LNCaP clone FGC (cell line): ENCODE measurements at places on chromosomes 2 and 18.

GRCh38 chr2:241202681-241203080 lies 14.2 kb downstream of the ANO7 start:
- no peak for DNase-seq

DNA sequence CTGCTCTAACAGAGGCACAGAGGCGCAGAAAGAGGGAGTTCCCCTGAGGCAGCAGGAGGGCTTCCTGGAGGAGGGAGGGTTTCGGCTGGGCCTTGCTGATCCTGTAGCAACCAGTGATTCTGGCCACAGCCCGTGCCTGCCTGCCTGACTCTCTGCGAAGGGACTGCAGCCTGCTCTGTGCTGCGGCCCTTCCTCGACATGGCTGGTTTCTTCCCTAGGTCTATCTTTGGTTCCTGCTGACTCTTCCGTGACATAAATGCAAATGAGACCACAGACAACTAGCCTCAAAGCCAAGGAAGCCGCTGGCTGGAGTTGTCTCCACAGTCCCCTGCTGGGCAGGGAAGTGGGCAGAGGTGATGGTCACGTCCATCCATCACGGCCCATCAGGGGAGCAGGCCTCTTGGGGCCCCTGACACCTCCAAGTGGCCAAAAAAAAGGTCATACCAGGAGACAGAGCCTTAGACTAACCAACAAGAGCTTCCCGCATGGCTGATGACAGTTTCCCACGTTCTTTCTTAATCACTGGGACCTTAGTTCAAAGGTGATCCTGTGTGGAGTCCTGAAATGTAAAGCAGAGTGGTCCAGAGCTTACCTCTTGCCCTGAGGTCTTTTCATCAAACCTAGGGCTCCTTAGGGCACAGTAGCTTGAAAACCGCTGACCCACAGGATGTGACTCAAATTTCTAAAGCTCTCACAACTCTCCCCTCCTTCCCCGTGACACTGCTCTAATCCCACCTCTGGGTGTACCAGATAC lies 55.3 kb downstream of the HS1BP3 start:
- no peak for DNase-seq

DNA sequence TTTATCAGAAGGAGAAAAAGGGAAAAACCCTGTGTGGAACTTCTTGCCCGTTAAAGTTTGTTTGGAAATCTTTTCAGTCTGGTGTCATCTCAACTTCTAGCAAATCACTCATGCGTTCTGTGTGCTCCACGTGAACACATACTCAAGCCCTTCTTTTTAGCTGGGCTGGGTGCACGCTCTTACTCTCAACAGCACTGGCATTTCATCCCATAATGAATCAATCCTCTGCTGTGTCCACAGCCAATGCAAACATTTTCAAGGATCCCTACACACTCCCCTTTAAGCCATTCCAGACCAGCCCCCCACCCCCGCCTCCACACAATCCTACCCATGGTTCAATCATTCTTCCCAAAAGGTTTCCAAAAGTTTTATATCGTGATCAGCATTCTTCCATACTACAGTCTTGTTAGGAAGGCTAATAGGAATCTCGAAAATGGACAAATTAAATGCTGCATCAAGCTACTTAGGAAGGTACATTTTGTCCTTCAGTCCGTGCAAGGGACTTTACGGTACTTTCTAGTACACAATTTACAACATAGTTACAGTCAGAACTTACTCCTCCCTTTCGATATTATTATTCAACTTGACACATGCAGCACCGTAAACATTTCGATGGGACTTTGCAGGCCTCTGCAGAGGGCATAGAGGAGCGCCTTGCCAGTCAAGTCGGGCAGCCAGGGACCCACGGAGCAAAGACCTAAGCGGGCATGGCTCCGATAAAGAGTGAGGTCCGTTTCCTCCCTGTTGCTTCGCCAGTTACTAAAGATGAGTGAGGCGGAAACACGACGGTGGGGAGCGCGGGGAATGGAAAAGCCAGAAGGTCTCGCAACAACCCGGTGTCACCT lies 1.4 kb downstream of the PTGR3 start:
- DNase-seq = no peak

DNA sequence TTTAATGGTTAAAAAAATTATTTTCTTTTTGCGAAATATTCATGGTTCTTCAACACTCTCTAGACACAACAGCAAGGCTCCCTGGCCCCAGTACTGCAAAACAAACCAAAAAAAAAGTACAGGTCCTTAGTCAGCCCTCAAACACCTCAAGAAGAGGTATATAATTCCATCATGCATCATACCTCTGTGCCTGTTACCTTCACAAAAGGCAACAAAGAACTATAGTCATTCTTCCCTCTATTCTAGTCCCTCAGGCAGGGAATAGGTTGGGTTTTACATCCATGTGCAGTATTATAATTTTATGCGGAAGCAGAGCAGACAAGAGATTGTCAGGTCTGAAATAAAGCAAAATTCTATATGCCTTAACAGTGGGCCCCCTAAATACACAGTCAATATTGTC lies 8.5 kb downstream of the NFE2L2 start:
- DNase-seq = no peak

DNA sequence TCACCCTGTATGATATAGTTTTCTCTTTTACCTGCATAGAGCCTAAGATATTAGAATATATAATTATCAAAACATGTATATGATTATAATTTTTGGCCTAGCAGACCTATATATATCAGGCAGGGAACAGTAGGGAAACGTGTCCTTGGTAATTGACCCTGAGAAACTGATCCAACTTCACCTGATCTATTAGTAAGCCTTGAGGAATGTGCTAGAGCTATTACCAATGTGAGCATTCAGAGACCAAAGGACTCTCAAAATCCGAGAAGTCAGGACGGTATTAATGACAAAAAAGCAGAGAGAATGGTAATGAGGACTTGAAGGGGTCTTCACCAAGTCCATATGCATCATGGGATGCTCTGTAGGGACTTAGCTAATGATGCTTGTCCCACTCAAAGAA lies 571.9 kb downstream of the CPS1 start:
- no peak for DNase-seq

DNA sequence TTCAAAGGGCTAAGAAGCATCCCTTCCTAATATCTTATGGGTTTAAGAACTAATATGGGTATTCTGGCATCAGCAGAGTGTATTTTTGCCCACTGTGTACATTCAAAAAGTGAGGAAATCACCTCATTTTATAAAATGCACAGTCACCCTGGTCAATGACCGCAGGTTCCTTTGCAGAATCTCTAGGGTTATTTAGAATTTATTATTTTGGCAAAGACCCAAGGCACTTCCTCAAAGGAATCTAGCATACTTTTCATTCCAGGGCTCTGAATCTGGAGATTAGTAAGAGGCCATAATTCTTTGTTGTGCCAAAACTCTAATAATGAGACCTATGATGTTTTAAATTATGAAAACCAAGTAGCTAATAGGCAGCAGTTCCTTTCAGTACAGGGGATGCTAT lies 27.2 kb upstream of the CDH2 start:
- DNase-seq = no peak

DNA sequence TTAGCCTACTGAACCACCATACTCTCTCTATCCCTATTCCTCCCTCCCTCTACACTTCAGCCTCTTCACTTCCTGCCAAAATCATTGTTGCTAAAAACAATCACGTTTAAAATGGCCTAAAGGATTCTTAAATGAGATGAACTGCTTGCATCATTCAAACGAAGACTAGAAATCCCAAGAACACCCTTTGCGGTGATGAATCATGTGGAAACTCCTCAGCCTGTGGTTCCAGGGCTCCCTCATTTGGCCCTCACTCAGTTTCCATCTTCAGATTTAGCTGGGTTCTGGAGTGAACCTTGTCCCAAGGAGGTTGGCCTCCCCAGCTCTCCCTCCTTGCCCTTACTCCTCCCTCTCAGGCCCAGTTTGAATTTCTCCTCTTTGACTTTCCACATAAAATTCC lies 125.6 kb upstream of the CDC42EP3 start:
- DNase-seq = no peak

DNA sequence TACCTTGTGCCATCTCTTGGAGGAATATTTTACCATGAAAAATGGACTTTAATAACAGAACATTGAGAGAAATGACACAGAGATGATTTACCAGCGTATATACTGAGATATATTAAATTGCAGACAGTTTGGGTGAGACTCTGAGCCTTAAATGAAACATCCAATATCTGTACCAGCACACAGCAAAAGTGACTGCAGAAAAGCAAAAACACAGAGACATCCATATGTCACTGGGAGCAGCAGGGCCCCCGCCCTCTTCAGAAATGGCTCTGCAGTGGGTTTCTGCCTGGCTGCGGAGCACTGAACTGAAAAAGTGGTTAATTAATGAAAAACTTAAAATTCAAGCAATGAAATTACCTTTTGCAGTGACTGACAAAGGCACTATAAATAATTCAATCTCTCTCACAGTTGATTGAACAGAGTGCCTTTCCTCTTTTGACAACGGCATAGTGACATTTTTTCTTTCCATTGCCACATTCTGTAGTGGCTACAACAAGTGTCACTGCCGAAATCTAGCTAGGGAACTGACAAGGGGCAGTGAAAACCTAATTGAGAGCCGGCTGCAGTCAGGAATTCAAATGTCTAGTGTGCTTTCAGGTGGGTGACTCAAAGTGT lies 353.4 kb downstream of the ALK start:
- no peak for DNase-seq

DNA sequence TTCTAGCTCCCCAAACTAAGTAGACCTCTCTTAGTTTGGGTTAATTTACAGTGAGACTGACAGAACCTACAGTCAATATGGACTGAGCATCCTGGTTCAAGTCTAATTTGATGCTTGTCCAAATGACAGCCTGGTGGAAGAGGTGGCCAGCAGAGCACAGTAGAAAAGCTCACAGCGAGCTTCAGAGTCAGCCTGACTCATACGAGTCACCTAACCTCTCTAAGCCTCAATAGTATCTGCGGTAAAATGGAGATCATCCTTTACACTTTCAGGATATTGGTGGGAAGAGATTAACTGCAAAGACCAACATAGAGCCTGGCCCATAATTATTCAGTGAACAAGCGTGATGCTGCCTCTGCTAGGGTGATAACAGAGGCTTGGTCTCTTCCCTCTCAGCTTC lies 54.5 kb downstream of the DOCK10 start:
- DNase-seq = no peak

DNA sequence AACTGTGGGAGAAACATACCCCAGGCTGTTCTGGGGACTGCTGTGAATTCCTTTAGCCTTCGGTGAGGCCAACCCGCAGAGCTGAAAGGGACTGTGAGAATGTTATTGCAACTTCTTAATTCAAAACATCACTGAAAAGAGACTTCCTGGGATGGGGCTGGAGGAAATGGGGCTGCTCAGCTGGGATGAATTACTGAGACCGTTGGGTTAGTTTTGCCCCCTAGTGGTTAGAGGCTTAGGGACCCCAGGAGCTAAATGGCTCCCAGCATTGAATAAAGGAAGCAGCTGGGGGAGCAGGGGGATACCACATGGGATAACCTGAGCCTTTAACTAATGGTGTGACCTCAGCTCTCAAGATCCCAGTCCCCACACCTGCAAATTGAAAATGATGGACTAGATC lies 941.1 kb upstream of the FANCL start:
- DNase-seq = no peak

DNA sequence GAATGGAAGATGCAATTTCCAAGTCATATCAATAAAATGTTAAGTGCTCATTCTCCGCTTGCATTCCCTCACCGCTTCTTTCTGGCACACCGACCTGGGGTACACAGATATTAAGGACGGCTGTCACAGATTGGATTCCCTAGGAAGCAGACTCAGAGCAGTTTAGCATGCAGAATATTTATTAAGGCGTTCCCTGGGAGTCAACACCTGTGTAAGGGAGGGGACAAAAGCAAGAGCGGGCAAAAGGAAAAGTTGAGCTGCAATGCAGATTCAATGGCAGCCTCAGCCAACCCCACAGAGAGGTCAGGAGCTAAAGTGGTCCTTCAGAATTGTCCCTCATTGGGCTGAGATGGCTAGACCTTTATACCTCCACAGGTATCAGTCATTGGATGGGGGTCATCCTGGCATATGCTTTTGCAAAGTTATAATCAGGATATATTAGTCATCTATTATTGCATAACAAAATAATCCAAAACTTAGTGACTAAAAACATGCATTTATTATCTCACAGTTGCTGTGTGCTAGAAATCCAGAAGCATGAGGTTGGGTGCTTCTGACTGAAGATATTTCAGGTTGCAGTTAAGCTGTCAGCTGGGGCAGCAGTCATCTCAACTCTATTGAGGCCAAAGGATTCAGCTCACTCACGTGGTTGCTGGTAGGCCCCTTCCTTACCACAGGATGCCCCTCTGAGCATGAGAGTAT lies 27.0 kb upstream of the INO80D start:
- no peak for DNase-seq

DNA sequence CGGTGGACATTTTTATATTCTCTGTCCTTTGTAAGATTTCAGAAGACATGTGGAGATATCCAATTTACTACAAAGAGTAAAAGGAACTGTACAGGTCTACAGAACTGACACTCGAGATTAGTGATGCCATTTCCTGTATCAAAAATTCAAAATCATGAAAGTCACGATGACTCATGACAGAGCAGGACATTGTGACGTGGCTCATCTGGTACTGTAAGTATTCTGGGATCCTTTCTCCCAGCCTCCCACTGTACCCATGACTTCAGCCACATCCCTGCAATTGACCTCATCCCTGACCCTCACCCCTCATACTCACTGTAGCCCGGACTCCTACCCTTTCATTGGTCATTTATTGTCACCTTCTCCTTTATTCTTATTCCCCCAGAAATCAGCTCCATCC lies 736.5 kb downstream of the EPHA4 start:
- DNase-seq = no peak

GRCh38 chr2:119111115-119111975 lies 47.2 kb downstream of the C1QL2 start:
- no peak for DNase-seq

GRCh38 chr2:144382849-144383248 lies 137.1 kb downstream of the ZEB2 start:
- DNase-seq = no peak

GRCh38 chr2:201471732-201472393 lies 20.3 kb downstream of the STRADB start:
- no peak for DNase-seq

- DNase-seq = no peak
These were observed 807.8 kb downstream of the TRIB2 start for GRCh38 chr2:13524492-13524891.

- DNase-seq = no peak
These were observed 13.4 kb upstream of the PDIA6 start for GRCh38 chr2:10826026-10826425.

DNA sequence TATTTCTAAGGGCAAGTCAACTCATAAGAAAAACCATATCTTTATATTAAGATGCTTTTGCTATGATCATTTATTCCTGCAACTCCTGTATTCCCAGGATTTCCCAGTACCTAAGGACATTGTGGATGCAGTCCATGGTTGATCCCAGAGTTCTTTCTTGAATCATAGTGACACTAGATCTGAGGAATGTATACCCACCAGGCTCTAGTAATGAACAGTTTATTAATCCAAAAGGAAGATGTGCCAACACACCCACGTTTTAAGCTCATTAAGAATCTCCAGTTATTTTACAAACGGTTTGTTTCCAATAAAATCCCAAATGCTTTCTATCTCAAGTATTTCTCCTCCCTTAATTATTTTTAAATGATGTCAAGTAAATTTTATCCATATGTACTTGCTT lies 210.8 kb upstream of the ZEB2 start:
- DNase-seq = no peak

GRCh38 chr2:76157531-76157930 lies 446.8 kb upstream of the GCFC2 start:
- no peak for DNase-seq

- no peak for DNase-seq
These were observed 32.1 kb upstream of the CHRNA1 start for GRCh38 chr2:174796319-174796771.
